ENCODE measurements at places on chromosomes 3 and 15. TPM values are rescaled to one million over a fixed set of nuclear protein-coding genes. Genes with fewer than 3 reads are reported as not detected.

- peak; percentile 78 for DNase-seq
These were observed 492 bp downstream of the MORF4L1 start for GRCh38 chr15:78872972-78873792.

DNA sequence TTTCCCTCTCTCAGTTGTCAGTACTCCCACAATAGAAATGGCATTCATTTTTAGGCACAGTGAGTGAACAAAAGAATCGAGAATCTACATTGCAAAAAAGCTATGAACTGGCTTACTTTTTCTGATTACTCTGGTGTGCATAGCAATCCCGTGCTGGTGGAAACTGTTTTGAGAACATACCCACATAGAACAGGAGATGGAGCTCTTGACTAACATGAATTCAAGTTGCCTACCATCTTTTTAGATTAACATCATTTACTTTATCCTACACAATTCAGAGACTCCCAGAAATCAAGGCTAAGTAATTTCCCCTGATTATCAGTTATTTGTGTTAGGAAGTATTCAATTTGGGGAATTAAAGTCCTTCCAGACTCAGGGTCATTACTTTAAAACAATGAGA is 326.6 kb downstream of the ARPP21 start:
- no peak for DNase-seq

DNA sequence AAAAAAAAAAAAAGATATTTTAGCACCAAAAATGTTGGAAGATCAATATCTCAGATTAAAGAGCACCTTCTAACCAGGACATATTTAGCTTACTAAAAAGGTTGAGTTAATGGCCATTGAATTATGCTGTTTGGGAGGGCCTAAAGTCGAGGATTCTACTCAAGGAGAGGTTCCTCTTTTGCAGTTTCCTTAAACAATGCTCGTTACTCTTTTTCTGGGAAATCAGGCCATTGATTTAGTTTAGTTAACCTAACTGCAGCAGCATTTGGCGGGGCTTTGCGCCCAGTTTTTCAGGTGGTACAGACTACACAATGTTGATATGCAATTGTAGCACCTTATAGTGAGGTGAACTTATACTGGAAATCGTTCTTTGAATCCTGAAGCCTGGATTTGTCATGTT is 6.8 kb downstream of the ABHD2 start:
- DNase-seq: no peak

DNA sequence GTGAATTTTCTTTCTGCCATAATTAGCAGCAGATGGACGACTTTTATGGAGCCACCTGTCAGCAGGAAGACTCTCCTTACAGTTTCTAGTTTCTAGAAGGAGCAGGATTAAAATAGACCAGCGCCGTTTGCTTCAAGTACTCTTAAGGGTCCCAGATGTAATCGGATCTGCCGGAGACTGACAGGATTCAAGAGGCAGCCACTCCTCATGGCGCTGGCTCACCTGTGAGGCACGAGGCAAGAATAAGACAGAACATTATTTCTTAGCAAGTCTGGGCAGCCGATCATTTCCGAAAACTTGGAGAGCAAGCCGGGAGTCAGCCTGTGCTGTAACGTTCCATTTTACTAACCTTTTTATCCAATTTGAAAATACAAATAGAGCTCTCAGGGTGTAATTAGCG is 410.4 kb upstream of the RORA start:
- no peak for DNase-seq

GRCh38 chr3:32097768-32098167 is 8.7 kb upstream of the GPD1L start:
- DNase-seq: no peak

- peak; percentile 11 for DNase-seq
These were observed 115.2 kb downstream of the USP13 start for GRCh38 chr3:179768080-179768479.

DNA sequence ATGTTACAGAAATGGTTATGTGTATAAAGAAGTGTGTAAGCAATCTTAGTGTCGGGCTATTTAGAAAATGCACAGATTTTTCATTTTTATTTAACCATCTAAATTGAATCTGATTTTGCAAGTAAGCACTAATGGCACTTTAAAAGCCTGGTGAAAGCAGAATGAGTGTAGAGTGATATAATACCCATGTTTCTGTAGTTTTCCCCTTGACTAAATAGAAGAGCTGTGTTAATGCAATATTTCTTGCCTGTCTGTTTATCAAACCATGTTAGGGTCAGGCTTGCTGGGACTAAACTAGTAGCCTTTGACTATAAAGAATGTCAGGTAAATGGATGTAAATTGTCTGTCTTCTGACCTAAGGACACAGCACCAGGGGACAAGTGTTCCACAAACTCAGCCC is 714.0 kb downstream of the CADM2 start:
- no peak for DNase-seq

DNA sequence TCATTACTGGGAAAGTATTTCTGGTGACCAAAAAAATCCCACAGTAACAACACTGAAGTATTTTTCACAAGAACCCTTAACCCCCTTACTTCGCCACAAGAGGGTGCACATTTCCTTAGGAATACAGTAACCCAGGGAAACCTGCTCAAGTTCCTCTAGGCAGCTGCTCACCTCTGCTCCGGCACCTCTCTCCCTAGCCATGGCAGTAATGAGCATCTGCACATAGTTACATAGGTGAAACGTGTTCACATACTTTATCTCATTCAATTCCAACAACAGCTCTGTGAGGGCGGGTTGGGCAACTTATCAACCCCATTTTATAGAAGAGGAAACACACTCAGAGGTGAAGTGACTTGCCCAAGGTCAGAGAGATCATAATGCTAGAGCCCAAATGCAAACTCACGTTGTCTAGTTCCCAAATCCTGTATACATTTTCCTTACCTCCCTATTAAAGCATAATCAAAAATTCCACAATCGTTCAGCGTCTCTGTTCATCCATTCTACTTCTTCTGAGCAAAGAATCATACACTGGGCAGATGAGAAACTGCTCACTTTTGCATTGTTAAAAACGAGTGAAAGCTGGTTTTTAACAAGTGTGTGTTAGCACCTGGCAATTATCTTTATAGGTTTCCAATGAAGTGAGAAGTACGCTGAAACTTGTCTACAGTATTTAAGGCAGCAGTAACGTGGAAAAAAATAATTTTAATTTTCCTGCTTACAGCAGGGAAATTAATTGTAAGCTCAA is 90.7 kb downstream of the IGF2BP2 start:
- peak; percentile 18 for DNase-seq

- no peak for DNase-seq
These were observed 7.2 kb downstream of the MAP2K5 start for GRCh38 chr15:67549736-67550135.

GRCh38 chr3:52331091-52331490 is 15.0 kb downstream of the DNAH1 start:
- no peak for DNase-seq

DNA sequence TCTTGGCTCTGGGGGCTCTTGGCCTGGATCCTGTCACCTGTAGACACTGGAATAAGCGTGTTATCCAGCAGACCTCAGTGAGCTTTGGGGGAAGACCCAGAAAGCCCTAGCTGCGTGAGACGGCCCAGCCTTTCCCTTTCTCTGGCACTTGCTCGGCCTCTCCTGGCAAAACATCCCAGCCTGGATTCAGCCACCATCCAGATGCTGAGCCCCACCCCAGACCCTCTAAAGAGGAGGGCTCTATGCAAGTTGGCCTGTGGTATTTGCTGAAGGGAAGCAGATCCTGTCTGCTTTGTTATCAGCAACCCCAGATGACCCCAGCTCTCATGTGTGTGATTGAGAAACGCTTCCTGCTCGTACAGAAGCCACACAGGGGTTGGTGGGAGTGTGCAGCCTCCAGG is 267.2 kb downstream of the FAM43A start:
- DNase-seq: no peak

- no peak for DNase-seq
These were observed 153.5 kb downstream of the SV2B start for GRCh38 chr15:91253605-91254004.

DNA sequence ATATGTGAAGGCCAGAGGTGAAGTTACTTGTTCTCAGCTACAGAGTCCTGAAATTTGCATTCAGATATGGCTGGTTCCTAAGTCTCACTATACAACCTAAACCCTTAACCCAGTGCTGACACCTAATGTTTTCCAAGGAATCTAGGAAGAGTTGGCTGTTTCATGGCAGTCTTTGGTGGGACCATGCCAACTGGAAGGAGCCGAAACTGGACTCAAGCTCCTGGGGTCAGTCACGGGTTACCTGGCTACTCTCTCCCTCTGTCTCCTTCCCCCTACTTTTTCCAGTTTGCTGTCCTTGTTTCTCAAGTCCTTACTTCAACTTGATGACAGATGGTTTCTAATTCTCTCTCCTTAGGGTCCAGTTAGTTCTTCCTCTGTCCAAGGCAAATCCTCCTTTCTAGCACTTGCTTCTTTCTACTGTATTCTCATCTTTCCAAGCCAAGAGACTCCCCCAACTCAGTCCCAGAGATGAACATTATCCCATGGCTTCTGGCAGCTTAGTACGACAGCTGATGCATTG is 88.6 kb upstream of the COL6A5 start:
- no peak for DNase-seq

DNA sequence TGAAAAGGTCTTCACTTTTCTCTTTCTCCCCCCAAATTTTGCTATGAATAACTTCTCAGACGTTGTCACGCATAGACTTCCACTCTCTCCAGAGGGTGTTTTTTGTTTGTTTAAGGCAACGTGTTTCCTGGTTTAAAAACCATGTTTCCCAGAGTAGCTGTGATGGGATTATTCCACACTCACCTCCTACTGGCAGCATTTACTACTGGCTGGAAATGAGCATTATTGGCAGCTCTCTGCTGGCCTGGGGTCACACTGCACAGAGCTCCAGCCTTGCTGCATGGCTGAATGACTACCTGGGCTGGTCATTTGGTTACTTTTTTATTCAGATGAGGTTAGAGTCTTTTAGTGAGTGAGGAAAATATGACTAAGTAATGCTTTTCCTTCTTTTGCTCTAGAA is 65.2 kb downstream of the RARB start:
- no peak for DNase-seq

GRCh38 chr3:116155841-116156240 is 289.4 kb downstream of the LSAMP start:
- DNase-seq: no peak

DNA sequence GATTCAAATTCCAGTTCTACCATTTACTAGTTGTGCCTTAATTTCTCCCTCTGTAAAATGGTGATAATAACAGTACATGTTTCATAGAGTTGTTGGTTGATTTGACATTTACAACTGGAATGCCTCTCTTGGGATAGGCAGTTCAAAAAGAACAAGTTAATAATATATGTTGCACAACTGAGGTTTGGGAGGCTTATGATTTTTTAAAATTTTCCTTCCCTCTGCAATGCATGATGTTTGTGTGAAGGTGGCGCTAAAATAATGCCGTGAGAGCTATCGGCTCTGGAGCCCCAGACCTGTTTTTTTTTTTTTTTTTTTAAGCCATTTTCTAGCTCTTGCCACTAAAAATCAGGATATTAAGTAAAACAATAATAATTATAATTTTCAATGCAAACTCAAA is 18.6 kb downstream of the DNAJB11 start:
- DNase-seq: no peak

DNA sequence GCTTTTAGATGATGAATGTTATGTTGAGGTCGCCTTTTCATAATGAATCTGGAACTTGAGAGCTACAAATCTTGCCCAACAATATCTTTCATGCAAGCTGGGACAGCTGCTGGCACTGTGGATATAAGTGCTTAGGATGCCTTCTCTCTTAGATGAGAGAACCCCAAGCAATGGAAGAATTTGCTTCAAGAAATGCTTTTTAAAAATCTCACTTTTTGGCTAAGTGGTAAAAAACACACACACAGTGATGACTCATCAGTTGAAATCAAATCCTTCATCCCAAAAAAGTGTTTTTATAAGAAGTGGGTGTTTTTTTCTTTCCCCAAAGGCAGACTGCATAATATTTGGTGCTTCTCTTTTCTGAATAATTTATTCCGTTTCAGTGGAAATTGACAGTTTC is 38.4 kb upstream of the GALNT15 start:
- no peak for DNase-seq

- no peak for DNase-seq
These were observed 45.9 kb downstream of the IL5RA start for GRCh38 chr3:3064297-3064696.

DNA sequence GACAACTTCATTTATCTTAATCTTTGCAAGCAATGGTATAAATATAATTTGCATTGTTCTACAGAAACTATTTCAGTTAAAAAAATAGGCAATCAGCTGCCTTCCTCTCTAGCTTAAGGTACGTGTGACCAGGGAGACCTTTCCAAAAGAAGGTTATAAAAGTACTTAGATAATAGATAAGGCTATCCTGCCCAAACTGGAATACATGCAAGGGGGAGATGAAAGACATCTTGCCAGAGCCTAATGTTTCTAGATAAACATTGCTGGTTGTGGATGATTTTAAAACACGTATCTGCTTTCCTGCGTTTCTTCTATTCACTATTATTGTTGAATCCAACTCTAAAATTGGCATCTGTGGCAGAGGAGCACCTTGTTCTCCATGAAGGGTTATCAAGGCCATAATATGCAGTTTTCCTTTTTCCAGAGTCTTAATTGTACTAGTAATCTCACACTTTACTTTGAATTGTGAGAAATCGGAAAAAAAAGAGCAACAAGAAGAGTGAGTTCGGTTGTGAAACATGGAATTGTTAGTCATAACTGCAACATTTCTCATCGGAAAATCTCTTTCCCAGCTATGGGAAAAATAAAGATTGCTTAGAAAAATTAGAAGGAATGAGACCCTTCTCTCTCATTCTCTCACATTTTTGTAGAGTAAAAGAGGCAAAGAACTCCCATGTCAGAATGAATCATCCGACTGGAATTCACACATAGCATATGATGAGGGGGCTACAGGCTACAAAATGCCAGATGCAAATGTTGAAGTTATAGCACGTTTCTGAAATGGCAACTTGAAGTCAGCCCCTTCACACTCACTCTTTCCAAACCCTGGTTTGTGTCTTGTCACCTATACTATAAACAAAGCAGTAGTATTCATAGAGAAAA is 936.1 kb upstream of the NR2F2 start:
- DNase-seq: no peak

DNA sequence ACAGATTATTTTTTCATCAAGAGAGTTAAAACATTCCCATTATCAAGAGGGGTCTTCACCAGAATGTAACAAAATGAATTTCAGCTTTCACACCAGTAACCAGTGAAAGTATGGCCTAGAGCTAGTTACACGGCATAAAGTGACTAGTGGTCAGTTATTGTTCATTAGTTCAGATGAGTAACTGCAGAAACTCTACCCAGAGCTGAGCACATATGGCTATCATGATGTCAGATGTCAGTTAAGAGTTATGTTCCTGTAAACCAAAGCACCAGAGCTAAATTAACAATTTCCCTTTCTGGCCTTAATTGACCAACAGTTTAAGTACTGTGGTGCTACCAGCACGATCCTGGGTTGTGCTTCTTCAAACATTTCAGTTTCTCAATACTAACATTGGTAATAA is 6.6 kb upstream of the MRPS25 start:
- no peak for DNase-seq

The SCN11A gene
- total RNA-seq: 0.20 TPM

The CADM2 gene
- total RNA-seq: 0.56 TPM

The SCAANT1 gene
- total RNA-seq: not detected

The SLC28A1 gene
- total RNA-seq: 0.15 TPM

The NUTM1 gene
- not detected for total RNA-seq

The CCR9 gene
- 0.10 TPM for total RNA-seq

The WDR49 gene
- total RNA-seq: 0.83 TPM

The MYL3 gene
- total RNA-seq: 4.9 TPM

The MYD88 gene
- total RNA-seq: 12.8 TPM

The ANKRD63 gene
- total RNA-seq: not detected

The ANKRD28 gene
- 45.9 TPM for total RNA-seq

The ACVR2B gene
- 9.5 TPM for total RNA-seq

The GOLGA6L2 gene
- not detected for total RNA-seq

The LSAMP gene
- total RNA-seq: 5.4 TPM

The ASB14 gene
- not detected for total RNA-seq

The NRROS gene
- 1.4 TPM for total RNA-seq

The FBXL2 gene
- total RNA-seq: 4.9 TPM

The SEC22A gene
- total RNA-seq: 15.7 TPM

The GP5 gene
- 1.1 TPM for total RNA-seq

The GABRB3 gene
- total RNA-seq: 3.6 TPM
